ENCODE measurements at places on chromosomes 4 and X.

DNA sequence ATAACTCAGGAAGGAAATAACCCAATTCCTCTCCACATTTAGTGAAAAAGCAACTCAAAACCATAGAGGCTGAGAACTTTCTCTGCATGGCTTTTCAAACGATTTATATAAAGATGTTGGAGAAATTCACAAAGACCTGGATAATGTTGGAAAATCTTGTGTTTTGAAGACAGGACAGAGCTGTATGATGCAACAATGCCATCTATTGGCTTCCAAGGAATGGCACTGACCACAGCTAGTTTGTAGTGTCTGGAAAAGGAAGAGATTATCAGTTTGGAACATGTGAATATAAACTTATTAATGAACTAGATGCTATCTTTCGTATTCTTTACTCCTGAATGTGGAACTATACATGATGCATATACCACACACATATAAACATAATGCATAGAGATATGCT is 503.6 kb downstream of the IL1RAPL1 start:
- no peak for DNase-seq

DNA sequence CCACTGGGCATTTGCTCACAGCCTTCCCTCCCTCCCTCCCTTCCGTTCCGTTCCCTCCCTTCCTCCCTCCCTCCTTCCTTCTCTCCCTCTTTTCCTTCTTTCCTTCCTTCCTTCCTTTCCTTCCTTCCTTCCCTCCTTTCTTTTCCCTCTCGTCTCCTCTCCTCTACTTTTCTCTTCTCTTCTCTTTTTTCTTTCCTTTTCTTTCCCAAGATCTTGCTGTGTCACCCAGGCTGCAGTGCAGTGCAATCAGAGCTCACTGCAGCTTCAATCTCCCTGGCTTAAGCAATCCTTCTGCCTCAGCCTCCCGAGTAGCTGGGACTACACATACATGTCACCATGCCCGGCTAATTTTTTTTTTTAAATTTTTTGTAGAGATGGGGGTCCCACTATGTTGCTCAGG is 26.7 kb upstream of the ING2 start:
- DNase-seq: no peak

- DNase-seq: no peak
These were observed 26.2 kb downstream of the FGFR3 start for GRCh38 chr4:1819284-1819683.

GRCh38 chr4:134807231-134807745 is 605.7 kb upstream of the PABPC4L start:
- DNase-seq: no peak

DNA sequence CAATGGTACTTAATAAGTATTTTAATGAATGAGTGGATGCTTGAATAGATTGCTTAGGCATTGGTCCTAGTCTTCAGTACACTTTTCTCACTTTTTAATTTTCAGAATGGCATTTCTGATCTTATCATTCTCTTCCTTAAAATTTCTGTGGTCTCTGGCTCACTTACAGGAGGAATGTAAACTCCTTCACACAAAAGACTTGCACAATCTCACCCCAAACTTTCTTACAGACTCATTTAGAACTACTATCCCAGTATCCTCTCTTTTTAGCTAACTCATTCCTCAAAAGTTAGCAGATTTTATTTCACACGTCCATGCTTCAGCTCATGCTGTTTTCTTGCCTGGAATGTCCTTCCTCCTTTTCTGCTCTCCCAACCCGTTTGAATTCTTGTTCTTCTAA is 350.1 kb downstream of the GRXCR1 start:
- DNase-seq: no peak

DNA sequence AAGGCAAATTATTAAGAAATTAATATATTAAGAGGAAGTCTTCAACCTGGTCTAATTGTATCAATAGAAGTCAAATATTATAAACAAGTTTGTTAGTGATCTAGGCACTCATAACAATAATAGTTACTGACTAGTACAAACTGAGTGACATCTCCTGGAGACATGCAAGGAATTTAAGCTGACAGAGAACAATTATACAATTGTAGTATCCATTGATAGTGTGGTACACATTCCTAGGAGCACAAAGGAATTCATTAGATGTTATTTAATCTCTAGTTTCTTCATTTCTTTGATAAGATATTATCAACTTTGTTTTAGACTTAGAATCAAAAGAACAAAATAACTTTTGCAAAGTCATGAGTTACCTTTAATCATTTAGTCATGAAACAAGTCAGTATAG is 1048.6 kb downstream of the PCDH7 start:
- no peak for DNase-seq

DNA sequence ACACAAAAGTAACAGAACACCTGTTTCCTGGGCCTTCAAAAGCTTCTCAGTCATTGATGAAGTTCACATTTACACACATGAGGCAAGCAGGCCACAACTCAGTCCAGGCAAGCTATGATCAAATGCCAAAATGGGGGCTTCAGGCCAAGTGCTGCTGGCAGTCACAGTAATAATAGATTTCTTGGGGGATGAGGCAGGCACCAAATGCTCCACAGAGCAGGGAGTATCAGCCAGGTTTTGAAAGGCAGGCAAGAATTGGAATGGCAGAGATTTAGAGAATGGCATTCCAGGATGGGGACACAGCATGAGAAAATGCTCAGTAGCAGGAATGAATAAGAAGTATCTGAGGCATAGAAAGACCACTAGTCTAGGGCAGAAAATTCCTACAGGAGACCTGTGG is 52.8 kb downstream of the GRIA3 start:
- no peak for DNase-seq

DNA sequence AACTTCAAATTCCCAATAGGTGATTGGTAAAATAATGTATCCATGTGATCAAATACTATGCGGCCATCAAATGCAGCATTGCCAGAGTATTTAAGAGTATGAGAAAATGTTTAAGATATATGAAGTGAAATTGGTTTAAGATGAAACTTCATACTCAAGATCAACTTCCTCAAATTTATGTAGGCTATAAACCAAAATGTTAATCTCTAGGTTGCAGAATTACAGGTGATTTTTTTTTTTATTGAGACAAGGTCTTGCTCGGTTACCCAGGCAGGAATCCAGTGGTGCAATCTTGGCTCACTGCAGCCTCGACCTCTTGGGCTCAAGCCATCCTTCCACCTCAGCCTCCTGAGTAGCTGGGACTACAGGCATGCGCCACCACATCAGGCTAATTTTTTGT is 25.3 kb downstream of the ACSL4 start:
- no peak for DNase-seq

- no peak for DNase-seq
These were observed 264.0 kb upstream of the CT83 start for GRCh38 chrX:116726806-116727205.

DNA sequence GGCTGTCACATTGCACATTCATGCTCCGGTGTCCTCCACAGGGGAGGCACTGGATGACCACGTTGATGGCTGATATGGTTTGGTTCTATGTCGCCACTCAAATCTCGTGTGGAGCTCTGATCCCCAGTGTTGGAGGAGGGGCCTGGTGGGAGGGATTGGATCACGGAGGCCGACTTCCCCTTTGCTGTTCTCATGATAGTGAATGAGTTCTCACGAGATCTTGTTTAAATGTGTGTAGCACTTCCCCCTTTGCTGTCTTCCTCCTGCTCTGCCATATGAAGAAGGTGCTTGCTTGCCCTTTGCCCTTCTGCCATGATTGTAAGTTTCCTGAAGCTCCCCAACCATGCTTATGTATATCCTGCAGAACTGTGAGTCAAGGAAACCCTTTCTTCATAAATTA is 22.3 kb upstream of the NAT8L start:
- no peak for DNase-seq
